Activated naive CD4-positive, alpha-beta T cell treated with Interleukin-2 at 50 U/mL for 16 hours (primary cell): ENCODE measurements at places on chromosomes 5 and 9.

DNA sequence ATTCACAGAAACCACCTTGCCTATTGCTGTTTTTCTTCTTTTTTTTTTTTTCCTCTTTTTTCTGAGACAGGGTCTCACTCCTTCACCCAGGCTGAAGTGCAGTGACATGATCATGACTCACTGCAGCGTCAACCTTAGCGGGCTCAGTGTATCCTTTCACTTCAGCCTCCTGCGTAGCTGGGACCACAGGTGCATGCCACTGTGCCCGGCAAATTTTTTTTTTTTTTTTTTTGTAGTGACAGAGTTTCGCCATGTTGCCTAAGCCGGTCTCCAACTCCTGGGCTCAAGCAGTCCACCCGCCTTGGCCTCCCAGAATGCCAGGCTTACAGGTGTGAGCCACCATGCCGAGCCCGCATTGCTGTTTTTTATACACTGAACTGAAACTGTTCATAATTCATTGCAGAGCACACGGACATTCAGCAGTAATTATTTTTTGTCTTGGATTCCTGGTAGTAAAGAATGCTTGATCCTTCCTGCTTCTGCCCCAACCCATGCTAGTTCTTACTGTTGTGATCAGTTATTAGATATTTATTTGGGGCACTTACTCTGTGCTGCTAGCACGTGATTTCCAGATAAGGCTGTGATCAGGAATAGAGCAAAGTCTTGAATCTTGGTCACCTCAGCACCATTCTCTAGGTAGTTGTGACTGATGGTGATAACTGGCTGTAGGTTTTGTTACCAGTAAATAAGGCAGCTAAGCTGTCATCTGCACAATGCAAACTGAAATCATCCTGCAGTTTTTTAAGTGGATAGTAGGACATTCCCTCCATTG, 14.0 kb downstream of the MAP3K1 start:
- DNase-seq, result peak; percentile 69

DNA sequence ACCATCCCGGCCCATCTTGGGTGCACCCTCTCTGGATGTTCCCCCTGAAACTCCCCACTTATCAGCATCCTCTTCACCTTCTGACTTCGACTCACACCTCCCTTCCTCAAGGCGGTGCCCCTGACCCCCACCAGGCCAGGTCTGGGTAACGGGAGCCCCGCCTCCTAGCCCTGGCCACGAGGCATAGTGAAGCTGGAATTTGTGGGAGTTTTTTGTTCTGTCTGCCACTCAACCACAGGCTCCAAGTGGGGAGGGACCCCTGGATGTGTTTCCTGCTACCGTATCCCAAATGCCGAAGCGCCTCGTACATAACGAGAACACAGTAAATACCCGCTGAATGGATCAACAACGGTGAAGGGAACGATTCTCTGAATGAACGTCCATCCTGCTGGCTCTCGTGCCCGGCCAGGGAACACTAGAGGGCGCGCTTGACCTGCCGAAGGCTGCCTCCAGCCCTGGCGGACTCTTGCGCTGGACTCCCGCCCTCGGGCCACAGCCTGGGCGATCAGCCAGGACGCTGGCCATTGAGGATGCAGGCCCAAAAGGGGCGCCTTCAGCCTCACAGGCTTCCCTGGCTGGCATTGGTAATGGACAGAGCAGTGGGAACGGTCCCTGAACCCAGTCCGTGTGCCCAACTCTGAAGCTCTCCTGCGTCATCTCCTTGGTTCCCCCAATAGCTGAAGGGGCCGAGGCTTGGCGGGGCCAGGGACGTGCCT, 47.3 kb upstream of the PHYKPL start:
- DNase-seq, result peak; percentile 52

- DNase-seq, result no peak
Measured at GRCh38 chr9:101562966-101563365, 29.3 kb downstream of the RNF20 start.

DNA sequence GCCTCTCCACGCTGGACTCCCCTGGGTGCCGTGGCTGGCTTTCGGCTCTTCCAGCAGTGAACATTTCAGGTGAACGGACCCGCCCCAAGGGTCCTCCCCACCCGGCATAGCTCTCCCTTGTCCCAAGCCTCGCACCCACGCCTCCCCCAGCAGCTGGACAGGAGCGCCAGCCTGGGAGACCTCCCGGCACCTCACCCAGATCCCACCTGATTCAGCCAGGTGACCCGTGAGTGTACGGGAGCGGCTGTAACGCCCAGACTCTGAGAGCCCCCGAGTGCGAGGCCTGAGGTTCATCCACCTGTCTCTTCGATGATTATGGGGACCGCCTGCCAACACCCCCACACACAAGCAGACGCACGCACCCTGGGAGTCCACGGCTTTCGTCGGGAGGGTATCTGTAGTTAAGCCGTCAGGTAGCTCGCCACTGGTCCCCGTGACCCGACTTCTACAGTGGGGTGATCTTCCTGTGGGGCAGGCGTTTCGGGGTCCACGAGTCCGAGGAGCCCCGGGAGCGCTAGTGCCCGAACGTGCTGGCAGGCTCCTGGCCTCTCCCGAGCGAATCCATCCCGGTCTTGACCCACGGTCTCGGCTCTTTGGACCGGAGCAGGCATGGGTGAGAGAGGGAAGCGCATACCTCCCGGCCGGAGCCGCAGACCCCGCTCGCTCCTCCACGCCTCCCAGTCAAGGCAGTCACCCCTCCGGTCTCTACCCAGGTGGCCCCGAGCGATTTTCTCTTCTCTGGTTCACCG, 14.9 kb downstream of the TRIM7 start:
- DNase-seq, result peak; percentile 55

GRCh38 chr9:12880406-12881015, 105.7 kb downstream of the LURAP1L start:
- no peak for DNase-seq

DNA sequence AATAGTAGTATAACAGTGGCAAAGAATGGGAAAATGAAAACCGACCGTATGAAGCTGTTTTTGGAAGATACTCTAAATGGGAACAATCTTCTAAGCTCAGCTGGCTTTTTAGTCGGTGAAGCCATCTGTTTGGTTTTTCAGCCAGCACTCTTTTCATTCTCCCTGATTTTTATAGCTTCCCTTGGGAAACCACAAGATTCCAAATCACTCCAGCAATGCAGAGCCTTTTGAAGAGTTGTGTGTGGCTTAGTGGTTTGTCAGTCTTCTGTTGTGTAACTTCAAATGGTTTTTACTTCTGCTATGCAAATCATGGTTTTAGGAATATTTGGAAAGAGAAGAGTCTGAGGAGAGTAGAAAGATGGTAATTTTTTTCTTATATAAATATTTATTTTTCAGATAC, 180.7 kb downstream of the KDM4C start:
- DNase-seq, result no peak

- DNase-seq, result no peak
Measured at GRCh38 chr9:79026316-79026715, 545.4 kb upstream of the TLE4 start.

DNA sequence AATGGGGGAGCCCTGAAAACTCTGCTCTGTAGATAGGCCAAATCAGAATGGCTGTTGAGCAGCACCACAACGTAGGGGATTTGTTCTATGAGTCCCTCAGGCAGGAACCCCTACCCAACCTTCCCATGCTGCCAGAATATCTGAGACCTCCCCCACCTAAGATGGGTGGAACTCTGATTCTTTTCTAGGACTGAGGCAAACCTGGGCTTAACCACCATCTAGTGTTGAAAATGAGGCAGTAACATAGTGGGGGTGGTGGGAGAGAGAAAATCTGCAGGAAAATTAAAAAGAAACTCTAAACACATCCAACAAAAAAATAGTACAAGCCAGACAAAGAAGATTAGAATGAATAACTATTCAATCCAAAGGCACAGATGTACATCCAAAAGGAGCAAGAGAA, 228.4 kb downstream of the ATPSCKMT start:
- no peak for DNase-seq

GRCh38 chr5:423233-423565, 19.8 kb upstream of the EXOC3 start:
- no peak for DNase-seq

GRCh38 chr9:37295178-37295577, 127.3 kb upstream of the GRHPR start:
- DNase-seq, result no peak

- no peak for DNase-seq
Measured at GRCh38 chr5:29972597-29972996, 1220.9 kb upstream of the CDH6 start.

- no peak for DNase-seq
Measured at GRCh38 chr9:89470224-89470839, 27.6 kb downstream of the SEMA4D start.
